ENCODE measurements at places on chromosomes 3 and 15.
A peak's percentile ranks its signal among the peaks of the same experiment; 100 is the strongest.

GRCh38 chr3:99644746-99645145, 6.4 kb downstream of the COL8A1 start:
- DNase-seq: no peak

GRCh38 chr3:175593331-175593730, 734.2 kb downstream of the NAALADL2 start:
- no peak for DNase-seq

DNA sequence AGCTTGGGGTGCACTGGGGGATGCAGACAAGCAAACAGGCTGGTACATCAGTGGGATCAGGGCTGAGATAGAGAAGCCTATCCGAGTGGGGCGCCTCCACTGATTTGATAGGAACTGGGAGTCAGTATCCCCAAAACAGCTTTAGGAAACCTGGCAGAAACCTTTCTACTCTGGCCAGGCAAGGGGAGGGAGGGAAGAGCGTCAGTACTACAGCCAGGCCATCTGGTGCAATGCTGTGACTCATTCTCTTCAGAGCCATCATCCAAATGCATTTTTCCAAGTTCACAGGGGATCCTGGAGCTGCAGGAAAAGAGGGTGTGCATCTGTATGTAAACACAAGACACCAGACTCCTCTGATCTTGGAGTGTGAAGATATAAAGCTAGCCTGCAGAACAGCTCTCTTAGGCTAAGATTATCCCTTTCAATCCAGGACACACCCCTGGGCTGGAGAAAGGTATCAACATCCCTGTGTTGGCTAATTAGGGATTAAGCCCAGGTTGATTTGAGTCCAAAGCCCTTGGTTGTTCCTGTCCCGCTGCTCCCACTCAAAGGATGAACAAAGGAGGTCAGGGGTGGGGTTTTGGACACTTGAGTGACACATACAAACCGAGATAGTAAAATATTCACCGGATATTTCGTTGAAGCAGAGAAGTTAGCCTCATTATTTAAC, 9.3 kb downstream of the GALNT15 start:
- DNase-seq: peak; percentile 14

- DNase-seq: no peak
Observed at GRCh38 chr3:128311441-128311844, 155.2 kb downstream of the DNAJB8 start.

All from suppressor macrophage (primary cell).